ENCODE measurements at places on chromosomes 3 and 15.

DNA sequence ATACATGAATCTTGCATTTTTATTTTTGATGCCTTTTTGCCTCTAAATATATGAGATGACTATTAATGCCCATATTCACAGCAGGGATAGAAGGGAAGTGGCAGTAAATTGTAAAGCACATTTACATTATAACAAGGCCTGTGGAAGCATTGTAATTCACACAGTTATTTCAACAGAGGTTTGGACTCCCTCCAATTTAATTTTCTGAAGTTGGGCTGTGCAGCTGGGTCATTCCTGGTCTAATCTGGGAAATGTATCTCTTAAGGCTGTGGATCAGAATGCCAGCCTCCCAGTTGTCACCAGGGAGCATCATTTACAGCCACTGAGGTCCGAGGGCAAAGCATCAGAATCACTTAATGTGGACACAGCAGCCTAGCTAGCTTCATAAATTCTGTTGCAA lies 434.5 kb downstream of the MFSD1 start:
- no peak for DNase-seq

GRCh38 chr3:19183584-19183983 lies 35.3 kb downstream of the KCNH8 start:
- DNase-seq = no peak

GRCh38 chr3:43959498-43960447 lies 269.0 kb downstream of the ABHD5 start:
- DNase-seq = no peak

- DNase-seq = no peak
Measured at GRCh38 chr15:77632534-77633133, at the start of gene LINGO1. TSS of gene LINGO1 (minus strand) at chr15:77632912. CDS start at chr15:77632315, 597 bp downstream.

- no peak for DNase-seq
Measured at GRCh38 chr3:150365132-150365604, 42.9 kb upstream of the TSC22D2 start.

GRCh38 chr3:29267226-29267625 lies 13.6 kb upstream of the RBMS3 start:
- no peak for DNase-seq

All from stimulated activated CD8-positive, alpha-beta memory T cell treated with anti-CD3 and anti-CD28 coated beads, Interleukin-7, amount 100 ng/mL, for 4 hours (primary cell).